ENCODE measurements at places on chromosomes 6 and 20.
A peak's percentile ranks its signal among the peaks of the same experiment; 100 is the strongest.

DNA sequence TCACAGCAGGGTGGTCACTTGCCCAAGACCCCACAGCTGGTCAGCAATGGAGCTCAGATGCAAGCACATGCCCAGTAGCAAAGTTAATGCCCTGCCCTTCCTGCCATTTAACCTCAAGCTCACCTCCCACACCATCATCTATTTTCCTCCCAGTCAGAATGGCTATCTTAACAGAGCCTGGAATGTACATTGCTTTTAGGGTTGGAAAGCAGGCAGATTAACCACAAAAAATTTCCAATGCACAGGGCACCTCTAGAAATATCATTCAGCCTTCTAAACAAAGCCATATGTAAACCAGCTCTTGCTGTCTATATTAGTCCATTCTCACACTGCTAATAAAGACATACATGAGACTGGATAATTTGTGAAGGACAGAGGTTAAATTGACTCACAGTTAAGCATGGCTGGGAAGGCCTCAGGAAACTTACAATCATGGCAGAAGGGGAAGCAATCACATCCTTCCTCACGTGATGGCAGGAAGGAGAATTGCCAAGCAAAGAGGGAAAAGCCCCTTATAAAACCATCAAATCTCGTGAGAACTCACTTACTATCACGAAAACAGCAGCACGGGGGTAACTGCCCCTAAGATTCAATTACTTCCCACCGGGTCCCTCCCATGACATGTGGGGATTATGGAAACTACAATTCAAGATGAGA is 106.9 kb downstream of the FYN start:
- no peak for DNase-seq

DNA sequence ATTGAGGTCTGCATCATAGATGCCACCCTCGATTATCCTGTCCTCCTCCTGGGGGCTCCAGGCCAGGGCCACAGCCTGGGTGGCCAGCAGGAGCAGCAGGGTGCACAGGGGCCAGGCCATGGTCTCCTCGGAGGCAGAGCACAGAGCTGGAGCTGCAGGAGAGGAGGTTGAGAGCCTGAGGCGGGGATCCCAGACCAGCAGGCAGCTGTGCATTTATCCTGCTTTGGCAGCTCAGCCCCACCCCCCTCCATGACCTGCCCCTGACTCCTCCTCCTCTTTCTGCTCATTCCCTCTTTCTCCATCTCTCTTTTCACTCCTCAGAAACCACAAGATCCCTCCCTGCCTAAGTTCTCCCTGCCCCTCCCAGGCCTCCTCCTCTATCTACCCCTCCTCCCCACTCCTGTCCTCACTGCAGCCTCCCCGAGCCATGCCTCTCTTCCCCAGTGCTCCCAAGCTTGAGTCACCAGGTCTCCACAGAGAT is at the start of gene CST2:
CST2 (minus strand) TSS at position 189 of the 481 bp plus-strand sequence; CDS start at position 120, 69 bp downstream.
- DNase-seq: no peak

DNA sequence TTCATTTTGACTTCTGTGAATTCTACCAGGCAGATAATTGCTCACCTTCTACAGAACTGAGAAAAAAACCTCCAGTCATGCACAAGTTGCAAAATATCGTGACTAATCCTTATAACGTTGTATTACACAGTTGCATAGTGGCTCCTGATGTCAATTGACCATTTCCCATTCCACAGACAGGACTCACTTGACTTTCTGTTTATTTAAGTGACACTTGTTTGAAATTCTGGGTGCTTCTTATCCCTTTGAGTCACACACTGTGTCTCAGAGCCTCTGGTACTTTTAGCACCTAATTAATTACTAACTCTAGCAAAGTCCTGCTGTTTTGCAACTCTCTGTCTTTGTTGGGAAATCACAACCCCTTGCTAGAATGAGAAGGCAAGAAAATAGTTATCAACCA is 16.2 kb upstream of the RSPO3 start:
- no peak for DNase-seq

DNA sequence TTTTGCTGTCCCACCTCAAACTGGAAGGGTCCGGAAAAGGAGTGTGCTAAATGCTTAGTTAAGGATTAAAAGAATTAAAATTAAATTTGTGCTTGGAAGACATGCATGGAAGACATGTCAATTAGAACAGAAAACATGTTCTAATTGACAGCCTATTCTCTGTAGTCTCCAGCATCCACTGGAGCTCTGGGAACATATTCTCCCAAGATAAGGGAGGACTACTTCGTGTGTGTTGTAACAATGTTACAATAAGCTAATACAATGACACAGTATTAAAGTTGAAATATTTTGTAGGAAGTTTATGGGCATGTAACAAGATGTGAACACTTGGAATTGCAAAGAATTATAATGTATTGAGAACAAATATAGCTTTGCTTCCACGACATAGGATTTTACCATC is 567.4 kb upstream of the CITED2 start:
- DNase-seq: no peak

DNA sequence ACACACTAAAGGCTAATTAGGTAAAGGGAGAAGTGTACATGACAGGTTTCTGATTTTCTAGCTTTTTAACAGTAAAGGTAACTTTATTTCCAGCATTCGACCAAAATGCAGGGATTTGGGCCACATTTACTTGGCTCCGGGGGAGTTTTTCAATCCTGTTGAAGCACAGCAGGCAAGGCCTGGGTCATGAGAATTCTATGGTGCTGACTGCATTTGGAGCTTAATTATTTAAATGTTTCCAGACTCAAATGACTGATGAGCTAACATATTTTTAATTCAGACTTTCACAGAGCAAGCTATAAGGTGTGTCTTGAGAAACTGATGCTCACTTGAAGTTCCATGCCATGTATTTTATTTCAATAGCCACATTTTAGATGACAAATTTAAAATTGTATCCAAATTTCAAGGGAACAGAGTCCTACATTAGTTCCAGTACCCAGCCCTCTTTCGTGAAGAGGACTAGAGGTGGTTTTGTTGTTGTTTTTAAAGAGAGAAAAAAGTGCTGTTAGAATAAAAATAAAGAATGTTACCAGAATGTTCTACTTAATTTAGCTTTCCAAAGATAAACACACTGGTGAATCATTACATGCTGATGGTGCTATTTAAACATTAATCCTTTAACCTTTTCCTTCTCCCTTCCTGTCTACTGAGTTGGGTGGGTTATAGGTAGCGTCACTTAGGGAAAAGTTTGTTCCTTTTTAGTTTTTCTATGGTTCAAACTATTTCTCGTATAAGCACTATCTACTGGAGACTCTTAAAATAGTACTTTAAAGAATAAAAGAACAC is 82.3 kb upstream of the PHACTR2 start:
- DNase-seq: no peak

DNA sequence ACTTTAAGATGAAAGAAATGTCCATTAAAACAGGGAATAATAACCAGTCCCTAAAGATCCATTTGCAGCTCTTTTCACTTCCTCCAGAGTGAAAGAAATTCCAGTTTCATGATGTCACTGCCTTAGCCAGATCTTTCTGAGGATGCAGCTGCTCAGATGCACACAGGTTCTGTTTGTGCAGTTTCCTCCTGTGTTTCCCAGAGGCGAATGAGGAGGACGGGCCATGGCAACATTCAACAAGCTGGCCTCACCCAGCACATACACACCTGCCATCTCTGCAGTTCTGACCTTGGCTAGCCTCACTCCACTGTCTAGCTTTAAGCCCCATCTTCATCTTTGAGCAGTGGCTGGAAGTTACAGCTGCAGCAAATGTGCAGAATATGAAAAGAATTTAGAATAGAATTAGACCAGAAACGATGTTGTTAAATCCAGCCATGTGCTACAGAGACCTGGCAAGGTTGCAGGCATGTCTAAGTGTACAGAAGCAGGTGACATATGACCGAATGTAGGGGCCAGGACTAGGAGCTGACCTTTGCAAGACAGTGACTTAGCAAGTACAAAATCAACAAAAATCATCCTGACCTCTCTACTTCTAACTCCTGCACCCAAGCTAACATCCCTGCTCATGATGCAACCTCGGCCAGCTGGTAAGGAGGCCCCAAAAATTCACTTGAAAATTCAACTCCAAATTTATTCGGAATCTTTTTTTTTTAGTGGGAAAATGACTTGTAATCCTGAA is 35.0 kb downstream of the FAM50B start:
- no peak for DNase-seq

DNA sequence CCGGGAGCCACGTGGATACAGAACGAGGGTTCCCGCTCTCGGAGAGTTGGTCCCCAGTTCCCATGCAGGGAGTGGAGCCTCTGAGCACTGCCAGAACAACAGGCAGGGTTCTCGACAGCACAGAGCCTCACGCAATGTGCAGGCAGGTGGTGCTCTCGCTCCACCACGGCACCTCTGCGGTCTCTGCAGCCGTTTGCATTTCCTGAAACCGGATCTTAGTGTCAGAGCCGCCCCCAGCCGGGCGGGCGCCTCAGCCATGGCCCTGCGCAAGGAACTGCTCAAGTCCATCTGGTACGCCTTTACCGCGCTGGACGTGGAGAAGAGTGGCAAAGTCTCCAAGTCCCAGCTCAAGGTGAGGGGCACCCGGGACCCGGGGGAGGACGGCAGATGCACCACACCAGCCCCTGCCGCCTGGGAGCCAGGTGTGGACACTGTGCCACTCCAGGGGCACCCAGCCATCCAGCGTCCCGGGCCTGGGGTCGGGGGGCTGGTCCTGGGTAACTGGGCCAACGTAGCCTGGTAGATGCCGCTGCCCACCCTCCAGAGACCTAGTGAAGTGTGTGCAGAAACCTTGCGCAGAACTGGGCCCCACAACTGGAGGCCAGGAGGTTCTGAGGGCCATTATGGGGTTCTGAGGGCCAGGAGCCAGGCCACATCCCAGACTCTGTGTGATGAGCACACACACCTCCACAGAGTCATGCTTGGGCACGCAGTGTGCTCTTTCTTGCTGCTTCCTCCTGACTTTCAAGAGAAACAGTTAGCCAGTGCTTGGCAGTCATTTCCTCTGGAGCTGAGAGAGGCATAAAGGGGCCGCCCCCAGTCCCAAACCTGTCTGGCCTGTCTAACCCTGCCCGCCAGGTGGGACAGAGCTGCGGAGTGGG is at the start of gene DEF6:
DEF6 (plus strand) TSS at position 218 of the 881 bp plus-strand sequence; CDS start at position 257, 39 bp downstream.
- DNase-seq: peak; percentile 11

GRCh38 chr6:89604653-89605052 is 33.9 kb downstream of the LYRM2 start:
- DNase-seq: no peak

GRCh38 chr20:60107621-60108390 is 149.6 kb downstream of the CDH26 start:
- DNase-seq: no peak

DNA sequence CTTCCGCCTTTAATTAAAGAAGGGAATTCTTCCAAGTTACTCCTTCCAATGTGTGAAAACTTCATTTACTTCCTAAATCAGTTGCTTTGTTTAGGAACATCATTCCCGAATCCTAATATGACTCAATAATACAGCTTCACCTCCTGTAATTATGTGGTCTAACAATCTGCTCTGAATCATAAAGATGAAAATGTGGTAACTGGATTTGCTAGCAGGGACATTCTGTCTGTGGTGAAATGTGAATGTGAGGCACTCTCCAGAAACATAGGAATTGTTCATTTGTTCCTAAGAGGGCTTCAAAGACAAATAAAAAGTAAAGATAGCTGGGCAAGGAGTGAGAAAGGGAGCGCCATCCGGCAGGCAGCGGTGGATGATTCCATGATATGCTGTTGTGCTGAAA is 678.1 kb downstream of the KIF16B start:
- DNase-seq: no peak

DNA sequence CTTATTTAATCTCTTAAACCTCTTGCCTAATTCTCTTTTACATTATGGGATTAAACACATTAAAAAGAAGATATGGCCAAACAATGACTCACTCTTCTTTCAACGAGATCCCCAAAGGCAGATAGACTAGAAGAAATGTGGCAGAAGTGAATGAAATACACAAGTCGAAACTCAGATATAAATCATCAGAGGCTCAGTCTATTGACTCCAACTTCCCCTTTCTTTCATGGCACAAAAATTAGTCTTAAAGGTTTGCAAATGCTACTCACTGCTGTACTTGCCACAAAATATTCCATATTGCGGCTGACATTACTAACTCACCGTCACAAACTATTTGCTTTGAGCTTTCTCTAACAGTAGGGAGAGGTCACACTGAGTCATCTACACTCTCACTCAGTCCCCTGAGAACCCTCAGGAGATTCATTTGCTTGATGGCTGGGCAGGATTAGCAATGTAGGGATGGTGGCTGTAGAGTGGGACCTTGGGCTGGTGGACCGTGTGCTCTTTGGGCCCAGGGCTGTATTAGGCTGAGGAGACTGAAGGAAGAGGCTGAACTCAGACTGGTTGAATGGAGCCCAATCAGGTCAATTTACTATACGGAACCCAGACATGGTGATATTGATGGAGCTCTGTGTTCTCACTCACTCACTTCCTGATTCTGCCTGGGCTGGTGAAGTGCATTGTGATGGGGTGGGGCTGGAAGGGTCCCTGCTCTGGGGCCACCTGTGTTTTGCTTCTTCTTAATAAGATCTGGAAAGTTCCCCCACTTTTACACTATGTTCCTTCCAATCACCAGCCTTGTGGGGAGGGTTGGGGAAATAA is 42.8 kb upstream of the UBR2 start:
- no peak for DNase-seq

- no peak for DNase-seq
Measured at GRCh38 chr6:14269436-14269835, 151.9 kb downstream of the CD83 start.

GRCh38 chr20:37801921-37802320 is 101.0 kb upstream of the VSTM2L start:
- DNase-seq: no peak

- no peak for DNase-seq
Measured at GRCh38 chr20:49729780-49730179, 16.1 kb upstream of the B4GALT5 start.

GRCh38 chr20:63542696-63543095 is 4.9 kb downstream of the SRMS start:
- no peak for DNase-seq

DNA sequence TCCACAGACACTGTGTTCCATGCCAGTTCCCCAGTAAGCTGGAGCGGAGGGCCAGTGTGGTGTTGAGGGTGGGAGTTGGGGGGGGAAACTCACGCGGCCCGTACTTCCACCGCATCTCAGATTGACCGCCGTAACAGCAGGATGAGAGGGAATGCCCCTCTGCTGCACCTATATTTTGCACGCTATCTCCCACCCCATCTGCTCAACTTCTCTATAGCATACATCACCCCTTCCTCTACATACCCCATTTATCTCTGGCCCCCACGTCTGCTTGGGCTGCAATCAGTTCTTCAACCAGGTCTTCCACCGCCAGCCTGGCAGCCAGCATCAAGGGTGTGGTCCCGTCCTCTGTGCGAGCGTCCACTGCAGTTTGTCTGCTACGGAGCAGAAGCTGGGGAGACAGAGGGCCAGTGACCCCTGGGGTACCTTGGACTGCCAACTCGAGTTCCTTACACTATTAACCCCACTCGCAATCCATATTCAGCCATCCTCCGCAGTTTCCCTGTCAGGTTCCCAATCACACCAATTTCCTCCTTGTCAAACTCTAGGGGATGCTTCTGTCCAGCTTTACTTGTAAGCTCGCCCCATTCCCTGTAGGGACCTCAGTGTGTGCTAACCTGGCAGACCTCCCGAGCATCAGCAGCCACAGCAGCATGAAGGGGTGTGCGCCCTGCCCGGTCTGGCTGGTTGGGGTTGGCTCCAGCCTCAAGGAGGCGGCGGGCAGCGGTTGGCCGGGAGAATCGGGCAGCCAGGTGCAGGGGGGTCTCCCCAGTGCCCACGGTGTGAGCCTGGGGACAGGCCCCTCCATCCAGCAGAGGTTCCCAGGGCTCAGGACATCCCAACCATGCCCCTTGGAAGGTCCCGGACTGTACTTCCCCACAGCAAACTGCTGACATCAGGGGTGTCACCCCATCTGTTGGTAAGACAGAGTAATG is 4.5 kb upstream of the GPSM3 start:
- DNase-seq: peak; percentile 56

- DNase-seq: no peak
Measured at GRCh38 chr6:50410579-50410978, 302.7 kb upstream of the TFAP2D start.

- DNase-seq: no peak
Measured at GRCh38 chr6:28811873-28812272, 111.9 kb downstream of the TRIM27 start.

Measured in hypothalamus (tissue), 51 donors.